ENCODE measurements at places on chromosomes 16 and 17.
A peak's percentile ranks its signal among the peaks of the same experiment; 100 is the strongest.

DNA sequence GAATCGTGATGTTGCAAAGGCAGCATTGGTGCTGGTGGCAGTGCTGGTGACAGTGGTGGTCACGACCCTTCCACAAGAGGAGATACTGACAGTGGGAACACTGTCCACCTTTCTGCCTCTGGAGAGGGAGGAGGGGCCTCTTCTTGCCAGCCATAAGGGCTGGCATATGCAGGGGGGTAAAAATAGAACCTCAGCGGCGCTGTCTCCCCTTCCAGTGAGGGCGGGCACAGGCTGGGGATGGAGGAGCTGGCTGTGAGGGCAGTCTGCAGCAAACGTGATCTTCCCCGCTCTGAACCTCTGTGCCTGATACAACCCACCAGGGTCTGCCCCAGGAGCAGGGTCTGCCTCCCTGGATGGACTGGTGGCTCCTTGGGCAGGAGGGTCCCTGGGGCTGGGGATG lies 3.4 kb downstream of the RAP1GAP2 start:
- no peak for DNase-seq

GRCh38 chr16:84675423-84675822 lies 24.4 kb upstream of the USP10 start:
- DNase-seq = no peak

DNA sequence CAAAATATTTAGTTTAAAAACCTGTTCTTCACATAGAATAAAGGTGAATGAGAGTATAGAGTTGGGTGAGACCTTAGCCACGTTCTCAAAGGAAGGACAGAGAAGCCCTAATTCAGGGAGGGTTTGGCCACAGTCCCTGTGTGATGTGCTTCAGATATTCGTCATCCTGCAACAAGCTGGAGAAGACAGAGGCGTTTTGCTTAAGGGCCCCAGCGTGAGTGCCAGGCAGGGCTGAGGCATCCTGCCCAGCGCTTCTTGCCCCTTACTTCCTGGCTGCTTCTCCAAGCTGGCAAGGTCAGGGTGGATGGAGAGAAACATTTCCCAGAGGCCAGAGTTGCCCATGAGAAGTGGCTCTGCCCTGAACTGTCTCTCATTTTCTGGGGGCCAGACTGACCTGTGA lies 46.9 kb downstream of the AXIN2 start:
- peak; percentile 88 for DNase-seq

- DNase-seq = no peak
Observed at GRCh38 chr17:16583781-16584180, 14.8 kb upstream of the ZNF287 start.

DNA sequence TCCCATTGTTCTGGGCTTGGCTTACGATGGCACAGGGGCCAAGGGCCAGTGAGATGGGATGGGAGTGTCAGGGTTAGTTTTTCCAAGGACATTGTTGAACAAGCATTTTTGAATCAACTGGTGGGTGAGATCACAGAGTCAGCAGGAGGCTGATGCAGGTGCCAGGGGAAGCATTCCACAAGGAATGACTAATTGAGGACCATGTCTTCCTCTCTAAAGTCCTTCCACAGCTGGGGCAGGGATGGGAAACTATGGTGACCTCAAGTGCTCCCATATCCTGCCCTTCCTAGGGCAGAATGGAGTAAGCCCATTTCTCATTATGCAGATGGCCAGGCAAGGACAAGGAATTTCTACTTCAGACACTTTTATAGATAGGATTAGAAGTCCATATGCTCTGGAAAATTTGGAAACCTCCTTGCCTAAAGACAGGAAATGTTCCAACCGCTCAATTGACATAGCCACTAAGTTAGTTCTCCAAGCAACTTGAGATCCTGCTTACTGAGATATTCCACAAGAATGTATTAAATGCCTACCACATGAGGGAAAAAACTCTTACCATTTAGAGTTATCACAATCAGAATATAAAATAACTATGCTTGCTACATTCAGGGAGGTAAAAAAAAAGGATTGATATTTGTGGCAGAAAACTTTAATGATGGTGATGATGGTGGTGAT lies 21.2 kb upstream of the ENGASE start:
- peak; percentile 65 for DNase-seq

- DNase-seq = peak; percentile 54
Observed at GRCh38 chr17:75927286-75927922, 13.4 kb downstream of the FBF1 start.

GRCh38 chr17:2995377-2995776 lies 68.0 kb downstream of the OR1D5 start:
- no peak for DNase-seq

- DNase-seq = no peak
Observed at GRCh38 chr16:9012848-9013507, 49.3 kb upstream of the USP7 start.

- peak; percentile 39 for DNase-seq
Observed at GRCh38 chr16:85173146-85173980, 61.1 kb upstream of the CIBAR2 start.

GRCh38 chr17:16589097-16589969 lies 20.3 kb upstream of the ZNF287 start:
- DNase-seq = peak; percentile 99

DNA sequence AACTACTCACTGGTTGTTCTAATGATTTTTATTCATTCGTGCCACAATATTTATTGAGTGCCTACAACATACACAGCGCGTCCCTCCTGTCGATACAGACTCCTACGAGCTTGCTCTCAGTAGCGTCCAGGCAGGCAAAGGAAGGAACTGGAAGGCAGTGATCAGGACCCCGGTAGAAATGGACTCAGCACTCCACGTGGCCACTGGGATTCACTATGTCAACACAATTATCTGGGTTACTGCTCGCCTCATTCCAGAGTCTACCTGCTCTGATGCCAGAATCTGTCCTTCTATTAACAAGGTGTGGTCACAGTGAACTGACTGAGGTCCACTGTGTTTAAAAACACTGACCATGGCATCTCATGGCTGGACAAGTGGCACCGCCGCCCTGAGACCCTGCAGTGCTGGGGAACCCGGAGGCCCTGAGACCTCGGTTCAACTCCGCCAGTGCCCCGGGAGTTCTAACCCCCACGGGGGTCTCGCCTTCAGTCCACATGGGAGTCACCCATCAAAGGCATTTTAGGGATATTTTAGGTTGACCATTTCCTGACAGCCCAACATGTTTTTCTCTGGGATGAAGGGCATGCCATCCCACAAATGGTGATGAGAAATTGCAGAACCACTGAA lies 71.4 kb downstream of the ZFHX3 start:
- DNase-seq = no peak

GRCh38 chr17:60173304-60173819 lies 23.6 kb downstream of the CA4 start:
- DNase-seq = peak; percentile 41

DNA sequence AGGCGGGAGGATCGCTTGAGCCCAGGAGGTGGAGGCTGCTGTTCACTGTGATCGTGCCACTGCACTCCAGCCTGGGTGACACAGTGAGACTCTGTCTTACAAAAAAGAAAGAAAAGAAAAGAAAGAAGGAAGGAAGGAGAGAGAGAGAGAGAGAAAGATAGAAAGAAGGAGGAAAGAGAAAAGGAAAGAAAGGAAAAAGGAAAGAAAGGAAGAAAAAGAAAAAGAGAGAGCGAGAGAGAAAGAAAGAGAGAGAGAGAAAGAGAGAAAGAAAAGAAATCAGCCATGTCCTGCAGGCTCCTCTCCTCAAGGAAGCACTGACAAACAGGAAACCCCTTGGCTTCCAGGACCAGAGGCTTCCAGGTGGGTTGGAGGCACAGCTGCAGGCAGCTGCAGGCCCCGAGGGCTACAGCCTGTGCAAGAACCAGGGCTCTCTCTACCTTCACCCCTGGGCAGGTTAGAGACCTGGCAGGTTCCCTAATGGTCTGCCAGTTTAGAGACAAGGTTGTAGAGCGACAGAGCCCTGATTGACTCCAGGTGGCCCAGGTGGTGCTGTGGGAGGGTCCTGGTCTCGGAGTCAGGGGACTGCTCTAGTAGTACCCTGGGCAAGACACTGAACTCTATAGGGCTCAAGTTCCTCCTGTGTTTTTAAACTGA lies 53.8 kb downstream of the PECAM1 start:
- DNase-seq = no peak

DNA sequence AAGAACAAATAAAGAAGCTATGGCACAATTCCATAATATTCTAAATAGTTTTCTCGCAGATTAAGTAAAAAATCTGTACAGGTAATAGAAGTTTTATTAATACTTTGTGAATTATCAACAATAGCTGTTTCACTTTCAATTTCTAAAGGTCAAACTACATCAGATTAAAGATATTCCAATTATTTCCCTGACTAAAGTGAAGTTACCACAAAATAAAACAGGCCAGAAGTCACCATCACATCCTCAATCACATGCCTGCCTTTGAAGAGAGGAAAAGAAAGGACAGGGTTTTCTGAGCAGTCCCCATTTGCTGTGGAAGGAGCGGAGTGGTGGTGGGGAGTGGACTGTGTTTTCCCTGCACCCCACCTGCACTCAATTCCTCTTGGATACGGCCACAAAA lies 11.1 kb downstream of the ITFG1 start:
- no peak for DNase-seq

DNA sequence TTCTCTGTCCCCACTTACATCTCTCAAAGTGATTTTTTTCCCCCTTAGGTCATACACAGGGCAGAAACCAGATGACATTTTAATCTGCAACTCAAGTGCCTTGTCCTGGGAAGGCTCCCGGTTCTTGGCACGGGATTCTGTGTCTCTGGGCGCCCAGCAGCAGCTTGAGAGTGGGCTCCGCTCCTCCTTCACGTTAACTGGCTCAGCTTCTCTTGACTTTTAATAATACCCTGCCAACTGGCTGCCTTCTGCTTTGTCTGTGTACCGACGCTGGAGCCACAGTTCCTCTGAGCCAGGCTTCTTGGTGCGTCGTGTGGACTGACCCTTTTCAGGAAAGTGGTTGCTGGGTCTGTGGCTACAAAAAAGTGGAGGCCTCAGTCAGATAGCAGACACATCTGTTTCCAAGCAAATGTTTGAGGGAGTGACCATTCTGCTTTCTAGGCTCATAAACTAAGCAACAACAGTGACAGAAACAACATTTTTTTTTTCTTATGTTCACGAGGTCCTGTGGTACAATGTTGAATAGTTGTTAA lies 64.9 kb downstream of the IRF8 start:
- DNase-seq = no peak

DNA sequence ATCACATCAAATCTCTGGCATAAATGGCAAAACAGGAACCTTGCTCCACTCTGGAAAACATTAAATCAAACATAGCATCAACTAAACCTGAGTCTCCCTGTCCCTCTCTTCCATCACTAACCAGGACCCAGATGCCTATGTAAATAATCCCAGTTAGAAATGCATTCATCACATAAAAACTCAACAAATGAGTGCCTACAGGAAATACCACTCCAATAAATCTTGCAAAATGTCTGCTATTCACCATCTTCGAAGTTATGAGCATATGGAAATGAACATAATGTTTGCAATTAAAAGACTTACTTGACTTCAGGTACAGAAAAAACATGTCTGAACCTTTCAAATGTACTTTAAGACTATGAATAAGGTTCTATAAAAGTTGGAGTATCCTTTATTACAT lies 425.0 kb downstream of the CDH11 start:
- DNase-seq = no peak

- DNase-seq = peak; percentile 95
Observed at GRCh38 chr17:66191593-66192377, at the start of gene CEP112. Gene CEP112 (minus strand): TSS chr17:66192133.

GRCh38 chr17:73142872-73143381 lies 21.9 kb upstream of the SSTR2 start:
- DNase-seq = peak; percentile 29

DNA sequence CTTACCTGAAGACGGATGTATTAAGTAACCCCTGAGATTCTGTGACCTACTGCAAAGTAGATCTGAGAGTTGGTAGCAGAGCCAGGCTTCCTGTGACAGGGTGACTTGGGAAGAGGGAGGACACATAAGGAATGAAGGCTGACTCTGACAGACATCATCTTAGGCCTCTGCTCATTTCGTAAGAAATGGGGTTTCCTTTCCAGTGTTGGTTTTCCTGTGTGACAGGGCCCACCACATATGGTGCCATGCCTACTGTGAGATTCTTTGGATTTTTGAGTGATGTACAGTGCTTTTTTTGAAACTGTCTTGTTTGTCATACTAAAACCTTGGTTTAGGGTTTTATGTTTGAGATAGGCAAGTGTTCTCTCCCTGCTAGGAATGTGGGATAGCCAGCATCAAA lies 12.7 kb downstream of the LIG3 start:
- DNase-seq = no peak

DNA sequence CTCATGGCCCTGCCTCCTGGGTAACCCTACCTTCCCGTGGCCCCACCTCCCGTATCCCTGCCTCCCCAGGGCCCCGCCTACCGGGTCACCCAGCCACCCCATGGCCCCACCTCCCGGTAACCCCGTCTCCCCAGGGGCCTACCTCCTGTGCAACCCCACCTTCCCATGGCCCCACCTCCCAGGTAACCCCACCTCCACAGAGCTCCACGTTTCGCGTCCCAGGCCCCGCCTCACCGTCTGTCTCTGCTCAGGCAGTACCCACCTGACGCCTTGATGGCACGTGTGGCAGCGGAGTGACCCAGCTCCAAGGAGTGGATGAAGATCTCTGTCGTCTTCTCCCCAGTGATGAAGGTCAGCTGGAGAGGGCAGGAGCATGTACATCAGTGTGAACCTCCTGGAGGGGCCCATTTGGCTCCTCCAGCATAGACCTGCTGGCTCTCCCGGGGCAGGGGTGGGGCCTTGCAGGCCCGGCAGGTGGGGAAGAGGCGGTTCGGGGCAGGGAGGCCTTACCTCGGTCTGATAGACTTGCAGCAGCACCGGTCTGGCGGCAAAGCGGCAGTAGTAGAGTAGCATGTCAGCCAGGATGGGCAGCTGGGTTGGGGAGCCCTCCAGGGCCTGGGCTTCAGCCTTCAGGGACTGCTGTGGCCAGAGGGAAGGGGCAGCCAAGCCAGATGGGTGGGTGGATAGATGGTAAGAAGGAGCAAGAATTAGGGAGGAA lies 18.7 kb upstream of the PIK3R6 start:
- no peak for DNase-seq

DNA sequence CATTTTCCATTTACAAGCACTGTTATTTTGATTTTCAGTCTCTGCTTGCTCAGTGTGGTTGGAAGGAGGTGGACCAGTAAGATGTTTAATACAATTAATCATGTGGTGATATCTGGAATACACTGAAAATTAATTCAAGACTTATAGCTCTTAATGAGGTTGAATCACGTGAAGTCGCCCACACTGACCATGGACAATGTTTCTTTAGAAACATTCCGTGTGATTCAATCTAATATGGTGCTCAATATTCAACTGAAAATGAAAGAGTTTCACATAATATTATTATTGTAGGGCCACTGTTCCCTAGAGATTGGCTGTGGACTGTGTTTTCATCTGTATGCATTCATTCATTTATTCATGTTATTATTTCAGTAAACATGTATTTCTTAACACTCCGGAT lies 45.2 kb upstream of the MAF start:
- DNase-seq = no peak

- no peak for DNase-seq
Observed at GRCh38 chr17:78734793-78735641, 47.1 kb downstream of the CYTH1 start.

- DNase-seq = no peak
Observed at GRCh38 chr16:20897922-20898321, 2.2 kb downstream of the DCUN1D3 start.

- DNase-seq = no peak
Observed at GRCh38 chr17:41549596-41550039, 21.5 kb upstream of the KRT19 start.

All from AG20443 (cell line).